CD4-positive, alpha-beta T cell treated with Interleukin-2 at 100 ng/mL for 4 hours (primary cell): ENCODE measurements at places on chromosomes 12 and 14.

DNA sequence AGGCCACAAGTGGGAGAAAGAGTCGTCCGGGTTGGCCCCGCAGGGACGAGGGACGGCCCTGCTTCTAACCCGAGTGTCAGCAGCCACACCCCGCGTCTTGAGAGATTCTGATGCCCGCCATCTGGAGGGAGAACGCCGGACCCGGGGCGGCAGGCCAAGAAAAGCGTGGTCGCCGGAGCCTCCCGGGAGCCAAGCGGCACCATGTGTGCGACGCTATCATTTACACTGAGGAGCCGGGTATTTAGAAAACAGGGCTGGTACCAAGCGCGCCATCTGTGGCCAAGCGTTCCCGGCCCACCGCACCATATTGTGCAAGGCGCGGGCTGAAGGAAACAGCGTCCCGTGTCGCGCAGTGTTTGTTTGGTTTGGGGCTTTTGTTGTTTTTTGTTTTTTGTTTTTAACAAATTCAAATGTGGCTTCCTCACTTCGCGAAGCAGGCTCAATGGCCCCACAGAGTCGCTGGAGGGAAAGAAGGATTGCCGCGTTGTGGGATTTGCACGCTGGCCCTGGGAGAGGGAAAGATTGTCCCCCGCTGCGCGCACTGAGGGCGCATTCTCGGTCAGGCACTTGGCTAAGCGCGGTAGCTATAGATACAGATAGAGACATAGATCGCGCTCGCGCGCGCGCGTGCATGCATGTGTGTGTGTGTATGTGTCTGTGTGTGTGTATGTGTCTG is 153.8 kb downstream of the BCL11B start:
- DNase-seq: no peak

- no peak for DNase-seq
Observed at GRCh38 chr12:2624543-2625288, 170.1 kb upstream of the FKBP4 start.

DNA sequence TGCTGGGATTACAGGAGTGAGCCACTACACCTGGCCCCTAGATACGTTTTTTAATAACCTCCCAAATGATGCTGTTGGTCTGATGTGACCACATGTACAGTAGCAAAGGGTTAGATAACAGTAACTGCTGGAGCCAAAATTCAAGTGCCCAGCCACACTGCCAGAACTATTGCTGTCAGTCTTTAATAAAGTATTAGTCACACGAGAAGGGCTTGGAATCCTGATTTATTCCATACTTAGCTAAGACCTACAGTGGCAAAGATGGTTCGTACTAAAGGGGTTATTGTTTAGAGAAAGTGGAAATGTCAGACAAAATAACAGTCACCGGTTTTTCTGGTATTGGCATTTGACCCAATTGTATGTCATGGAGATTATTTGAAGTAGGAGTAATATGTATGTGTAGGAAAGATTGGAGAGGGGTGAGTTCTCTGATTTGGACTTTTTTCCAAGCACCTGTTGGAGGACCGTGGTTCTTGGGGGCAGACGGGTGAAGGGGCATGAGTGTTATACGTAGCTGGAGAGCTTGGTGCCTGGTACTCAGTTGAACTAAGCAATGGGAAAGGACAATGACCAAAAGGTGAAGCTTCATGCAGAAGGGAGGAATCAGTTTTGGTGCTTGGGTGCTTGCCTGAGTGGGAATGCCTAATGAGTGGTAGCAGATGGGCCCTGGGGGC is 9.7 kb downstream of the TUBA1C start:
- DNase-seq: no peak

GRCh38 chr12:121849211-121849610 is 9.4 kb downstream of the HPD start:
- no peak for DNase-seq

GRCh38 chr12:12924169-12924568 is 27.8 kb downstream of the GPRC5D start:
- no peak for DNase-seq

GRCh38 chr12:81257947-81258551 is 180.2 kb downstream of the ACSS3 start:
- DNase-seq: no peak

GRCh38 chr12:15276088-15276698 is 46.1 kb upstream of the PTPRO start:
- DNase-seq: peak; percentile 17

GRCh38 chr12:3097836-3098235 is 20.7 kb downstream of the TSPAN9 start:
- DNase-seq: no peak
